Activated CD8-positive, alpha-beta memory T cell treated with anti-CD3 and anti-CD28 coated beads, Interleukin-2, amount 10 ng/mL, durations not matched to agents 7 days and 5 days (primary cell): ENCODE measurements at places on chromosomes 5 and 9. TPM values are rescaled to one million over a fixed set of nuclear protein-coding genes. Genes with fewer than 3 reads are reported as not detected.

OTP gene
- total RNA-seq: 0.05 TPM

NR5A1 gene
- total RNA-seq: not detected

F12 gene
- 2.2 TPM for total RNA-seq

DNA sequence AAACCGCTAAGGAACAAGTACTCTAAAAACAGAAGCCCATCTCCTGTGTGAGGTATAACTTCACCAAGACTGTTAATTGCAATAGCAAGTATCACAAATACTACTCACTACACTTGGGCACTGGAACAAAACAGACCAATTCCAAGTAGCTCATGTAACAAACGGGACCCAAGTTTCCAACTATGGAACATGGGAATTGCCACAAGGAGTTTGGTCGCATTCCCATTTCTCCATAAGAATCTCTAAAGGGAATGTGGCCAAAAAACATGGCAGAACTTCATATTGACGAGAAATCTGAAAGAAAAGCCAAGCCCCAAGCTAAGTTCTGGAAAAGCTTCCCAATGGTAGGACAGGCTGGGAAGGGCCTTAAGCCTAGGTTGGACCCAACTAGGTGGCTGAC lies 162.5 kb downstream of the MAPKAP1 start:
- H3K4me3 ChIP-seq: no peak overlapping the region
- no peaks in the 10 kb centered on the region for H3K27me3 ChIP-seq
- DNase-seq: no peak

- no peak for DNase-seq
- no peak overlapping the region for H3K27ac ChIP-seq
These were observed 41.7 kb downstream of the RXRA start for GRCh38 chr9:134367791-134368490.

- no peak overlapping the region for H3K4me3 ChIP-seq
- H3K4me1 ChIP-seq: no peaks in the 10 kb centered on the region
- no peaks in the 10 kb centered on the region for H3K27me3 ChIP-seq
- H3K36me3 ChIP-seq: no peaks in the 10 kb centered on the region
These were observed 535.8 kb downstream of the EFNA5 start for GRCh38 chr5:107134931-107135330.

DNA sequence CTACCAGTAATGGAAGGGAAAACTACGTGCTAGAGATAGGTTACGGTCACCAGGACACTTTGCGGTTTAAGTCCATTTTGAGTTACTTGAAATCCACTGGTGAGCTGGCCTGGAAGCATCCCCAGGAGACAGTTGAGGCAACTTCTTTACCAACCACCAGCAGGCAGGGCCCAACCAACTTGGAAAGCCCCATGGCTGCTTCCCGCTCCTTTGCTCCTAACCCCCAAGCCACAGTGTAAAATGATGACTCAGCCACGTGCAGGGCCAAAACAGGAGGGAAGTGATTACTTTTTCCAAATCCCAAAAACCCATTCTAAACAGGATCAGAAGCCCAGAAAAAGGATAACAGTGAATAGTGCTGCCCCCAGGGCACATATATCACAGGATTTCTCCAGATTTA lies 87.4 kb downstream of the PAX5 start:
- H3K27me3 ChIP-seq: peaks cover 29% of the 10 kb centered on the region
- peaks cover 2% of the 10 kb centered on the region for H3K4me1 ChIP-seq
- no peak overlapping the region for H3K27ac ChIP-seq
- no peak for DNase-seq

DNA sequence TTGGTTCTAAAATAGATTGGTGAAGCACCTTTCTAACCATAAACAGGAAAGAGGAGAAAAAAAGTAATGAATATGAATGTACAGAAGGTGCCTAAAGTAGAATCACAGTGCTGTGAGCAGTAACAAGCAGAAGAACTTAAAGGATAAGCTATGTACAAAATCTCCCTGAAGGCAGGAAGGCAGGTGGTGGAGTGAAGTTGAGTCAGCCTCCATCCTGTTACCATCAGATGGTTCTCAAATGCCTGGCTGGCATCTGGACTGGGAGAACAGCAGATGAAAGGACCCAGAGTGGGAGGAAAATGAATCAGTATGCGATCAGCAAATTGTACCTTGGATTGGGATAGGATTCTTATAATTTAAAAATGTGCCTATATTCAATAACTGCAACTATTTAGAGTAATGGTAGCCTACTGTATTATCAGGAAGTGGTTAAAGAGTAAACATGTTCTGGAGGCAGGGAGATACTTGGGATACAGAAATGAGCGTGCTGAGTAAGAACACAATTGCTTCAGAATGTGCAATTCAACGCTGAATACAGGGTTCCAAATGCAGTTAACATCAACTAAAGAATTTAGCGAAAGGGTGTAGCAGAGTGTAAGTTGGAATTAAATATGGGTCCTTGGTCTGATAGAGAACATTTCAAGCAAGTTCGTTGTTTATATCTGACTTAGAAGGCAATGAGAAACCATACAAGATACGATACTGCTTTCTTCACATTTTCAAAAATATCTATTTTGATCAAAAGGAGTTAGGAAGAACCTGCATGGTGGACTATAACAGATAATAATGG lies 21.1 kb upstream of the FER start:
- peaks cover 44% of the 10 kb centered on the region for H3K27me3 ChIP-seq
- no peak for DNase-seq
- peak overlapping the region; percentile 77 for H3K4me3 ChIP-seq
- peaks cover 24% of the 10 kb centered on the region for H3K4me1 ChIP-seq
- H3K27ac ChIP-seq: no peak overlapping the region

- no peak overlapping the region for H3K27ac ChIP-seq
- H3K4me3 ChIP-seq: no peak overlapping the region
- DNase-seq: peak; percentile 52
- peaks cover 2% of the 10 kb centered on the region for H3K4me1 ChIP-seq
These were observed 117.8 kb downstream of the MAST4 start for GRCh38 chr5:66713998-66714397.

- peaks cover 31% of the 10 kb centered on the region for H3K36me3 ChIP-seq
- peaks cover 47% of the 10 kb centered on the region for H3K4me1 ChIP-seq
- H3K27ac ChIP-seq: peak overlapping the region; percentile 70
- H3K4me3 ChIP-seq: peak overlapping the region; percentile 84
- H3K27me3 ChIP-seq: no peaks in the 10 kb centered on the region
These were observed 645 bp downstream of the SAP30L start for GRCh38 chr5:154446195-154447088.

GRCh38 chr5:110439296-110439695 lies 287.2 kb downstream of the TMEM232 start:
- no peaks in the 10 kb centered on the region for H3K4me1 ChIP-seq
- H3K4me3 ChIP-seq: no peak overlapping the region
- no peak overlapping the region for H3K27ac ChIP-seq
- DNase-seq: no peak
- H3K27me3 ChIP-seq: no peaks in the 10 kb centered on the region

DNA sequence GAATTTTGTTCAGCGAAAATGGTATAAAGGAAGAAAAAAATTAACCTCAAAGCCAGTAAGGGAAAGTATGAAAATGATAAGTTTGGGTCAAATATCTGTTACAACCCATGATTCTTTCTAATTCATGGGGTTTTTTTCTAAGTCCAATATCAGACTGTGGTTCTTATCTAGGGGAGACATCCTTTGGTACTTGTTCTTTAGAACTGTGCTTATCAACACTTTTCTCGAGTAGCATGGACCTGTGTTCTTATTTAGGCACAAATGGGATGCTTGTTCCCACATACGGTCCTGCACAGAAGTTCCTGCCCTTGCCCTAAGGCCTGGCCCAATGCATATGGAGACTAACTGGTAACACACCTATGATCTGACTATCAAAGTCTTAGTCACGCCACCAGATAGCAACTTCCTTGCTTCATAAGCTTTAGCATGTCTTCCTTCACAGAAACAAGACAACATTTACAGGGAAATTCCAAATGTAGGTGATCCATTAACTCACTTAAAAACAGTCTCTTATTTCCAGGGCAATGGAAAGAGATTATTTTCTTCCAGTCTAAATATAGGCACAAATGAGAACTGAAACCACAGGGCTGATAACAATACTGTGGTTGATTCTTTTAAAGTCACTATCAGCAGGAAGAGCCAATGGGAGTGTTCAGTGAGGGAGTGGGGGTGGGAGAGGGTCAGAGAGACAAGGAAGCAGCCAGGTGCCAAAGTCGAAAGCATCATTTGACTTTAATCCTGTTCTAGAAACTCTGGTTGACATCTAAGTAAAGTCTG lies 268.8 kb upstream of the ANKRD55 start:
- H3K27me3 ChIP-seq: peaks cover 6% of the 10 kb centered on the region
- no peak for DNase-seq
- no peak overlapping the region for H3K27ac ChIP-seq
- no peak overlapping the region for H3K4me3 ChIP-seq
- peaks cover 5% of the 10 kb centered on the region for H3K4me1 ChIP-seq

GRCh38 chr9:77163884-77164283 lies 13.4 kb upstream of the VPS13A start:
- peaks cover 17% of the 10 kb centered on the region for H3K27me3 ChIP-seq
- H3K4me3 ChIP-seq: no peak overlapping the region

GRCh38 chr5:181059297-181060230 lies 19.5 kb downstream of the BTNL9 start:
- no peak overlapping the region for H3K4me3 ChIP-seq
- H3K36me3 ChIP-seq: no peaks in the 10 kb centered on the region
- H3K27ac ChIP-seq: no peak overlapping the region
- no peaks in the 10 kb centered on the region for H3K4me1 ChIP-seq
- DNase-seq: peak; percentile 29
- H3K27me3 ChIP-seq: peaks cover 82% of the 10 kb centered on the region

DNA sequence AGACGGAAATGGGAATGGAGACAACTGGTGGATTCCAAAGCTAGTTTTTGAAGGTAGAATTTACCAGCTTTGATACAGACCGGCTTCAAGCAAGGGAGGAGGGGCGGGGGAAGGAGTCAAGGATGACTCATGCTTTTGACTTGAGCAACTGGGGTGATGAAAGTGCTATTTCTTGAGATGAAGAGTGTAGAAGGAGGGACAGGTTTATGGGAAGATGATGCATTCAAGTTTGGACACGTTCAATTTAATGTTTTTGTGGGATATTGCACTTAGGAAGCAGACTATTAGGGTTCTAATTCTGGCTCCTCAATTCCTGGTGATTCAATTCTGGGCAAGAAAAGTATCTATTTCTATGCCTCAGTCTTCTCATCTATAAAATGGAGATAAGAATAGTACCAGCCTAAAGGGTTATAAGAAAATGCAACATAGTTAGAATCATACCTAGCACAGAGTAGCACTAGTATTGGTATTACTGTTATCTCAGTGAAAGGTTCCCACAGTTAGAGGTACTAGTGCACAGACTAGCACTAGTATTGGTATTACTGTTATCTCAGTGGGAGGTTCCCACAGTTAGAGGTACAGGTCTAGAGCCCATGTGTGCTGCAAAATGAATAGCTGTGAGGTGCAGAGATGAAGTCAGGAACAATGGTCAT lies 4.6 kb downstream of the NIPAL4 start:
- H3K27me3 ChIP-seq: peaks cover 18% of the 10 kb centered on the region
- H3K27ac ChIP-seq: peak overlapping the region; percentile 47
- peaks cover 3% of the 10 kb centered on the region for H3K36me3 ChIP-seq
- peak overlapping the region; percentile 0 for H3K4me3 ChIP-seq
- DNase-seq: peak; percentile 78

- H3K4me3 ChIP-seq: no peak overlapping the region
- no peak for DNase-seq
- no peaks in the 10 kb centered on the region for H3K36me3 ChIP-seq
- H3K4me1 ChIP-seq: no peaks in the 10 kb centered on the region
These were observed 4.2 kb upstream of the PRSS3 start for GRCh38 chr9:33791117-33791516.

- DNase-seq: no peak
- H3K36me3 ChIP-seq: peaks cover 33% of the 10 kb centered on the region
- peaks cover 25% of the 10 kb centered on the region for H3K4me1 ChIP-seq
- H3K27me3 ChIP-seq: peaks cover 5% of the 10 kb centered on the region
- H3K27ac ChIP-seq: no peak overlapping the region
These were observed 78.6 kb downstream of the AOPEP start for GRCh38 chr9:94805051-94805489.

DNA sequence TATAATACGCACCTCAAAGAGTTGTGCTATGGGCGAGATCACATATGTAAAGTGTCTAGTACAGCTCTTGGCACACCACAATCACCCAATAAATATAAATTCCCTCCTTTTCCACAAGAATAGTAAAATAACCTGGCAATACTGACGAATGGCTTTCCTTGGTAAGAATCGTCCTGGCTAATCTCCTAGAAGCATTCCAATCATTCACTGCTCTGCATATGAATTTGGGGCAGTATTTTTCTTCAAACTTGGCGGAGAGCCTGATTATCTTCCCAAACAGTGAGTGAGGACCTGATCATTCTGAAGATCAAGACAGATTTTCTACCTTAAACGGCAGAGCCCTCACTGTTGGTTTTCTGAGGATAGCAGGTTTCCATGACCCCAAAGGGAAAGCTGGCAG lies 96.0 kb downstream of the TMEM215 start:
- no peak overlapping the region for H3K27ac ChIP-seq
- DNase-seq: no peak
- peaks cover 3% of the 10 kb centered on the region for H3K27me3 ChIP-seq
- no peaks in the 10 kb centered on the region for H3K36me3 ChIP-seq

GRCh38 chr9:94778013-94778412 lies 51.5 kb downstream of the AOPEP start:
- no peak overlapping the region for H3K27ac ChIP-seq
- H3K27me3 ChIP-seq: no peaks in the 10 kb centered on the region
- H3K4me3 ChIP-seq: no peak overlapping the region
- DNase-seq: no peak
- peaks cover 4% of the 10 kb centered on the region for H3K36me3 ChIP-seq

DNA sequence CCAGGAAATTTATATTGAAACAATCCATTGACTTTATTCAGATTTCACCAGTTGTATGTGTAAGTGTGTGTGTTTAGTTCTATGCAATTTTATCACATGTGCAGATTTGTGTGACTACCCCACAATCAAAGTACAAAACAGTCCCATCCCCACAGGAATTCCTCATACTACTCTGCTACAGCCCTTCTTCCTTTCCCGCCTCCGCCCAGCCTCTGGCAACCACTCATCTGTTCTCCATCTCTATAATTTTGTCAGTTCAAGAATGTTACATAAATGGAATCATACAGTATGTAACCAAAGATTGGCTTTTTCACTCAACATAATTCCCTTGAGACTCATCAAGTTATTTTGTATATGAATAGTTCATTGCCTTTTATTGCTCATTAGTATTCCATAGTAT lies 289.1 kb downstream of the GADD45G start:
- no peak overlapping the region for H3K27ac ChIP-seq
- H3K27me3 ChIP-seq: peaks cover 33% of the 10 kb centered on the region
- no peaks in the 10 kb centered on the region for H3K4me1 ChIP-seq
- no peaks in the 10 kb centered on the region for H3K36me3 ChIP-seq
